ENCODE measurements at places on chromosomes 3 and 15.
A peak's percentile ranks its signal among the peaks of the same experiment; 100 is the strongest.

DNA sequence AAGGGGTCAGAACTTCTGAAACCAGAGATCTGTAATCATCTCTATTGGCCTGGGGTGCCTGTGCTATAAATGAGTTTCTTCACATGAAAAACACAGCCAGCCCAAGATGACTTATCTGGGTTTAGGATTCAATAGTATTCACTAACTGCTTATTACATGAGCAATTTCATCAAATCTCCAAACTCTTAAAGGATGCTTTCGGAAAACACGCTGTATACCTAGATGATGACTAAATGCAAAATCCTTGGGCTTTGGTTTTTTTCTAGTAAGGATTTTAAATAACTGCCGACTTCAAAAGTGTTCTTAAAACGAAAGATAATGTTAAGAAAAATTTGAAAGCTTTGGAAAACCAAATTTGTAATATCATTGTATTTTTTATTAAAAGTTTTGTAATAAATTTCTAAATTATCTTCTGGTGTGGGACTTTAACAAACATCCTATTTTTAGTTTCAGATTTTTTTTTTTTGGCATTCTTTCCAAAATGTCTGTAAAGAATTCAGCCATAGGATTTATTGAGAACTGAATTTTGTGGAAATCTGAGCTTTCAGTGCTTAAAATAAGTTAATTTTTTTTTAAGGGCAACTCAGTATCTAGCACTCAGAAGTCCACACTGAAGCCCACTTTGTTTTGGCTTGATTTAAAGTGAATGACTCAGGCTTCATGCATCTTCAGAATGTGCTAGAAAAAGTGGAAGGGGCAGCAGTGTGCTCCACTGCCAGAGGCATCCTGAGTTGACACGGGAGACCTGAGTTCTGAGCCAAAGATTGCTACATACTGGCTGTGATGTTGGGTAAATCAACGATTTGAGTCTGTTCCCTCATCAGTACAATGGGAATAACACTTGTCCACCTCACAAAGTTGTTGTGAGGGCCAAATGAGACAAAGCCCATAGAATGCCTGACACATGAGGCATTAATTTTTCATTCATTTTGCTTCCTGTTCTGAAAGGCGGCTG lies 18.7 kb downstream of the TMEM43 start:
- no peak for DNase-seq

GRCh38 chr3:179971280-179971679 lies 65.5 kb downstream of the PEX5L start:
- no peak for DNase-seq

DNA sequence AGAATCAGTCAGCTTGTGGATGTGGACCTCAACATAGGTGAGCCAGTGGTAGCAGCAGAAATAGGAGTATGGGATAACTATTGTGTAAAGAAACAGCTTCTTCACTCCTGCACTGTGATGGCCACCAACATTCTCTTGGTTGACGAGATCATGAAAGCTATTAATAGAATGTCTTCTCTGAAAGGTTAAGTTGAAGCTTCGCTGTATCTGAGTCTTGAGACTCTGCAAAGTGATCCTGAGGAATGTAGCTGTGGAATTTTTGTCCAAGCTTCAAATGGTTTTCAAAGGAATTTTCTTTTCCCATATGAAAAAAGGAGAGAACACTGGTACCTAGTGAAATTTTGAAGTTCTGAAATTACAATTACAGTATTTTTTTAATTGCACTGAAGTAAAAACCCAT lies 146.3 kb downstream of the GMNC start:
- no peak for DNase-seq

GRCh38 chr3:187210091-187210490 lies 12.8 kb downstream of the RTP1 start:
- DNase-seq = no peak

GRCh38 chr3:182148360-182148759 lies 436.6 kb downstream of the SOX2 start:
- no peak for DNase-seq

- DNase-seq = peak; percentile 68
Measured at GRCh38 chr3:27312044-27312668, 57.0 kb downstream of the NEK10 start.

GRCh38 chr3:4894891-4895530 lies 84.2 kb upstream of the BHLHE40 start:
- no peak for DNase-seq

DNA sequence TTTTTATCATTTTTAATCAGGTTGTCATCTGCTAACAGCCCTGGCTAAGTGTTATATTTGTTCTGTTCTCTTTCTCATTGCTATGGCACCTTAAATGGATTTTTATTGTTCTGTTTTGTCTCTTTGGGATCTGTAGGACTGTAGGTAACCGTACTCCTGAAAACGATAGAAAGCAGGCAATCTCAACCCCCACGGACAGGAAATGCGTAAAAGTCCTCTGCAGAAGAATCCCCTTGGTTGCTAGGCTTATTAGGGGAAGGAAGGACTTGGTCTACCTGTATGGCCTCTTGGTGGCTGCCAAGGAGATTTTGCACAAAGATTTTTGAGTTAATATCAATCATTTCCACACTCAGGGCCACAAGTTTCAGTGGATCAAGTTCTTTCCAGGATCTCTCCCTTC lies 571.9 kb upstream of the ZNF385D start:
- DNase-seq = no peak

GRCh38 chr15:86663304-86663703 lies 583.6 kb downstream of the AGBL1 start:
- no peak for DNase-seq

DNA sequence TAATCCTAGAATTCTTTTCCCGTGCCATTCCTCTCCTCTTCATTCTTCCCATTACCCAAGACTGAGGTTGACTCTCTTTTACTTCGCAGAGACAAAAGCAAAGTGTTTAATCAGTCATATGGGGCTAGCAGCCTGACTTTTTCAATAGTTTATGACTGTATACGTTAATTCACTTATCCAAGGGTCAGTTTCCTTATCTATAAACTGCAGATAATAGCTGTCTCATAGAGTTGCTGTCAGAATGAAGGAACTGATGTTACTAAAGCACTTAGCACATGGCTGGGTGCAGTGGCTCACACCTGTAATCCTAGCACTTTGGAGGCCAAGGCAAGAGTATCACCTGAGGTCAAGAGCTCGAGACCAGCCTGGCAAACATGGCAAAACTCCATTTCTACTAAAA lies 43.5 kb upstream of the ULK4 start:
- DNase-seq = no peak

DNA sequence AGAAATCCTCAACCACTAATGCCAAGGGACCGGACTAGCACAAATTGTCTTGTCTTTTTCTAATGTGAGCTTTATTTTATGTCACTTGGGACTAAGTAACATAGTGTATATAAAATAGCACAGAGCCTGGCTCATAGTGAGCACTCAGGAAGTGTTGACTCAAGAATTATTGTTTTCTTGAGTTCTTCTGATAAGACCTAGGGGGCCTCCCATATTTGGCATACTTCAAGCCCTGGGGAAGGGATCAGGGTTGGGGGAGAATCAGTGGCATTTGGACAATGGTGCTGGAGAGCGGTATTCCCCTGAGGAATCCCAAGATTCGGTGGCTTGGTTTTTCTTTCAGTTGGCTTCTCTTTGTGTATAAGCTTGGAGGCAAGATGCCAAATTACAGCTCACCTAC lies 19.4 kb downstream of the ZNF80 start:
- DNase-seq = no peak

GRCh38 chr15:64572856-64573255 lies 112.5 kb downstream of the ZNF609 start:
- DNase-seq = no peak

GRCh38 chr3:193333229-193333628 lies 45.3 kb downstream of the ATP13A5 start:
- DNase-seq = no peak

DNA sequence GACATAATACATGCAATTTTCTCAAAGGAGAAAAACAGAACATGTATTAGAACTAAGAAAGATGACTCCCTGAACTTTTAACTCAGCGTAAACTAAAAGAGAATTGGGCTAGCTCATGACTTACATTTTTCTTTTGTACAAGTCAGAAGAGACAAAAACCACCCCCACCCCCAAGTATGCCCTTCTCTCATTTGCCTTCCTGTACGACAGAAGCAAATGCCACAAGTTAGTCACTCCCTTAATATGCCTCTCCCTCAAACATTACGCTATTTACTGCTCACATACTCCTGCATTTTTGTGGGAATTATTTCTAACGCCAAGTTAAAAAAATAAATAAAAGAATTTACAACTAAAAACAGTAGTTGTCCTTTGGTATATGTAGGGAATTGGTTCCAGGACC lies 22.0 kb downstream of the CPEB1 start:
- no peak for DNase-seq

GRCh38 chr3:106811376-106811775 lies 565.9 kb upstream of the CCDC54 start:
- DNase-seq = no peak

GRCh38 chr3:126472277-126473006 lies 3.2 kb downstream of the ZXDC start:
- peak; percentile 21 for DNase-seq

DNA sequence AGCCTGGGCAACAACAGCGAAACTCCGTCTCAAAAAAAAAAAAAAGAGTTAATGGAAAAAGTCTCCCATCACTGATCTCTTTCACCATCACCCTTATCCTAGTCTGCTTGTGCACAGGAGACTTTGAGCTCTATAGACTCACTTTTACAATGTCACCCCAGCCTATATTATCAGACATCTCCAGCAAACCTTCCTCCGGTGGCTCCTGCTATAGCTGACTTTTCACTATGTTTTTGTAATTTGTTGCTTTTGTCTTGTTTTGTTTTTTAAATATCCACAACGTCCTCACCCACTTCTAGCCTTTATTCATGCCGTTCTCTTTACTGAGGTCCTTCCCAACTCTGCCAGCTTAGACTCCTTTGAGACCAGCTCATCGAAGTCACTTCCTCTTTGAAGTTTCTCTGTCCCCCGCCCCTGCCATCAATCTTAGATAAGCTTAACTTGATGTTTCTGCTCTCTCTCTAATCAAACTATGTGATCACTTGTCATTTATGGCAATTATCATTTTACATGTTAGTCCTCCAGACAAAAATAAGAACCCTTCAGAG lies 82.7 kb upstream of the CHD2 start:
- DNase-seq = peak; percentile 26

DNA sequence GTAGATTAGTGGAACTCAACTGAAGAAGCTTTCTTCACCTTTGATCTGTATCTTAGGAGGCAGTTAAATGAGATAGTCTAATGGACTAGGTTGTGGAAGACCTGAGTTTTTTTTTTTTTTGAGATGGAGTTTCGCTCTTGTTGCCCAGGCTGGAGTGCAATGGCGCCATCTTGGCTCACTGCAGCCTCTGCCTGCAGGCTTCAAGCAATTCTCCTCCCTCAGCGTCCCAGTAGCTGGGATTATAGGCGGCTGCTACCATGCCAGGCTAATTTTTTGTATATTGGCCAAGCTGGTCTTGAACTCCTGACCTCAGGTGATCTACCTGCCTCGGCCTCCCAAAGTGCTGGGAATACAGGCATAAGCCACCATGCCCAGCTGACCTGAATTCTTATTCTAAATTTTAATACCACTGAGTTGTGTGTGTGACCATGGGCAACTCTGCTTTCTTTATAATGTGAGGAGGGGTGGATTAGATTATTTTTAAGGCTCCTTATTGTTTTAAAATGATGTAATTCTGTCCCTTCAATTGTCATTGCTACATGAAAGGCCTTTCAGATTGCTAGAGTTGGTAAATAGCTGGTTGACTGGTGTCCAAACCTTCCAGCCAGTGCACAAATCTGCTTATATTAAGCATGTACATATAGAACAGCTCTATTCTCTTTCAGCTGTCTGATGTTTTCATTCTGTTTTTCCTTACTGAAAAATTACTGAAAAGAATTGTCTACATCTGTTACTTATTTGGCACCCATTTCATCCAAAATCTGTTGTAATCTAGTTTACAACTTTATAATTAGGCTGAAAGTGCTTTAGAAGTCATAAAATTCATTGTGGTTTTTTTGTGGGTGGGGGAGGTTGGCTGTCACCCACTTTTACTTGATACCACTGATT lies 2.3 kb downstream of the LNP1 start:
- no peak for DNase-seq

DNA sequence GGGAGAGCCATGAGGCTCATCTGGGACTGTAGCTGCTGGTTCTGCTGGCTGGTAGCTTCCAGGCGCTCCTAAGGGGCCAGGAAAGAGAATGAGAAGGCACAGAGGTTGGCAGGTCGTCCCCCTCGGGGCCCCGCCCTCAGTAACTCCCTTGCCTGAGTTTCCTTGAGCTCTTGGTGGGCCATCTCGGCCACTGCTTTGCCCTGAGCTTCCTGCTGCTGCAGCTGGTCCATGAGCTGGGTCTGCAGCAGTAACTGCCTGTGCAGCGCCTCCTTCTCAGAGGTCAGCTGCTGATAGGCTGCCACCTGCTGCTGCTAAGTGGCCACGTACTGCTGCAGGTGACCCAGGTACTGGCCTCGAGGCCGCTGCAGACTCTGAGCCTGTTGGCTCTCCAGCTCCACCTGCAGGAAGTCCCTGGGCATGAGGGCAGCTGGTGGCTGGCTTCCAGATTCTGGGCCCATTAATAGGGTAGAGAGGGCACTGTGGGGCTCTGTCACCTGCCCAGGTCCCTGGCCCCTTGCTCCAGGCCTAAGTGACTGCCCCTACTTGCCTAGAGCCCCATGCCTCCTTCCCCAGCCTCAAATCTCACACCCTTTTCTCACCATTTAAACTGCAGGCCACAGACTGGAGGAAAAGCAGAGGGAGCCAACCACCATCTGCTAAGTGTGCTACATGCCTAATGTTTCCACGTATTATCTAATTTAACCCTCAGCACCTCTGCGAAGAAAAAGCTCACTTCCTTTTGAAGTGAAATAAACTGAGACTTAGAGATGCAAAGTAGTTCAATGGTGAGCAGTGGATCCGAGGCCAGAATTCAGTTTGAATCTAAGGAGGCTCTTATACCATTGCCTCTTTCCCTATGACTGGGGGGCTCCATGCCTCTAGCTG lies 10.8 kb upstream of the VPS33B start:
- peak; percentile 62 for DNase-seq

- DNase-seq = no peak
Measured at GRCh38 chr3:52845157-52845556, 10.3 kb upstream of the MUSTN1 start.

DNA sequence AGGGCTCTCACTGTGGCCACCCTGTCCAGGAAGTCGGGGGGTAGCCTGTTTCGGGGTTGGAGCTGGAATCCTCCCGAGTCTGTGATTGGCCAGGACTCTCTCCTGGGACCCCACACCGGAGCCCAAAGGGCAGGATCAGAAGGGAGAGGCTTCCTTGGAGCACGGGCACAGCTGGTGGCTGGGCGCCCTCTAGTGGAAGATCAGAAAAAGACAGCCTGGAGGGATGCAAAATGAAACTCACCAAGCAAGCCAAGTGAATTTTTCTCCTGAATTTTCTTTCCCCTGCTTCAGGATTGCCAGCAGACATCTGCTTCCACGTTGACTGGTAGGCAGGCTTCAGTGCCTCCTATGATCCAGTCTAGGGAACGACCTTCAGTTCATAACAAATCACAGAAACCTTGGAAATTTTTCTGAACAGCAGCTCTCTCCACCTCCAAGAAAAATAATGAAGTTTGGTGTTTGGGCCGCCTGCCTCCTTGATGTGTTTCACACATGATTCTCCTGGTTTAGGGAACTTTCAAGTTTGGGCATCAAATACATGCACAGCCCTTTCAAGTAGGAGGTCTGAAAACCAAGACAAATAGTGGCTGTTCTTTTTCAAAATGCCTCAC lies 224.6 kb downstream of the VPS13C start:
- DNase-seq = peak; percentile 57
